ENCODE measurements at places on chromosomes 12 and 14.

- DNase-seq = no peak
Observed at GRCh38 chr12:117124421-117125271, 25.4 kb upstream of the TESC start.

- no peak for DNase-seq
Observed at GRCh38 chr12:32627976-32628375, 51.1 kb upstream of the DNM1L start.

DNA sequence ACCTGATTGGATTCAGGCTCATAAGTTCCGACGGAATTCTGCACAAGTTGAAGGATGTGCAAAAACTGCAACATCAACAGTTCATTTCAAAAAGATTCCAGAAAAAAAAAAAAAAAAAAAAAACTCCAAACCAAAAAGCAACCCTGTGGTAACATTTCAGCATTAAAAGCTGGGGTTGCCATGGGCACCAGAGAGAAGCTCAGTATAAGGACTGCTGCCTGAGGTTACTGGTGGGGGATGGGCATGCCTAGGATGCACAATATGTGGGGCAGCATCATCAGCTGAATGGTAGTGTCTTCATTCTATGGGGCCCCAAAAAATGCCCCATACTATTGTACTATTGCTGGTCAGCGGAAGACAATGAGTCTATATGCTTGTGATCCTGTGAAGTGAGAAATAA is 44.7 kb downstream of the MBIP start:
- DNase-seq = no peak

GRCh38 chr14:72550513-72550912 is 343.4 kb downstream of the DPF3 start:
- DNase-seq = no peak
